ENCODE measurements at places on chromosomes 3 and 15.

DNA sequence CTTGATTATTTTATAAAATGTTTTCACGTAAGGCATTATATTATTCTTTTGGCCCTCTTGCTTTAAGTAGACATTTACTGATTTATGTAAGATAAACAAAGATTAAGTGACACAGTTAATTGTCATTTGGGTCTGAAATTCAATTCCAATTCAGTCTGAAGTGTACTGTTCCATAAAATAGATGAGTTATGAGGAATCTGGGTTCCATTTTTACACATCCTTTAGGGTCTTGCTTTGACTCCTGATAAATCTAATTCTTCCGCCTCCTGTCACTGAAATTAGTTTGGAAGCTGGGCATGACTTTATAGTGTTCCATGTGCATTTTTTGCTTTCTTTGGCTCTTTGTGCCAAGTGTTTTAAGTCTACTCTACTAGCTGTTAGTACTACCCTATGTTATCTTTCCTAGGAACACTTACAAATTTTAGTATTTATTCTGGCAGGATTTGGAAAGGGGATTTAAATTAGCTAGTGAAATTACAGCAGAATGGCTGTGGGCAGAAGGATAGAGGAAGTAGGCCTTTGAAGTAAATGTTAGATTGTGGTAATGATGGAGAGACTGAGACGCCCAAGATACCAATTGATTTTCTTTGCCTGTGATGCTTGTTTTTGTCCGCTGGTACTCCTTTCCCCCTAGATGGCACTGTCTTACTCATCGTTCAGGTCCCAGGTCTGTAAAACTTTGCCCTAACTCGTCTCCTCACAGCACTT, 14.3 kb downstream of the ARL8B start:
- DNase-seq, result peak; percentile 29

DNA sequence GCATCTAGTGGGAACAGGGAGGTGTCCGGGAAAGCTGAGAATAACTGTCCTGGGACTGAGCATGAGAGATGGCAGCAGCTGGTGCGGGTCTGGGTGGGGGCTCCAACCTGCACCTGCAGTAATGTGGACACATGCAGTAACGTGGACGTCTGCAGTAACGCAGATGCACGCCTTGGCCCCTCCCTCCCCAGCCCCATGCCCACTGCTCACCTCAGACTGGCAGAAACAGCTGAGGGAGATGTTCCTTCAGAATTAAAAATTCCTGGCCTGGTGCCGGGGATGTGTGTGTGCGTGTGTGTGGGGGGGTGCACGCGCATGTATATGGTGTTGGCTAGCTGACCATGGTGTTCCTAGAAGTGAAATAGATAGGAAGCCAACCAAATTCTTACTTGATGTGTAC, 86.7 kb upstream of the OXTR start:
- DNase-seq, result no peak

GRCh38 chr15:68051109-68051508, 3.0 kb upstream of the PIAS1 start:
- no peak for DNase-seq

DNA sequence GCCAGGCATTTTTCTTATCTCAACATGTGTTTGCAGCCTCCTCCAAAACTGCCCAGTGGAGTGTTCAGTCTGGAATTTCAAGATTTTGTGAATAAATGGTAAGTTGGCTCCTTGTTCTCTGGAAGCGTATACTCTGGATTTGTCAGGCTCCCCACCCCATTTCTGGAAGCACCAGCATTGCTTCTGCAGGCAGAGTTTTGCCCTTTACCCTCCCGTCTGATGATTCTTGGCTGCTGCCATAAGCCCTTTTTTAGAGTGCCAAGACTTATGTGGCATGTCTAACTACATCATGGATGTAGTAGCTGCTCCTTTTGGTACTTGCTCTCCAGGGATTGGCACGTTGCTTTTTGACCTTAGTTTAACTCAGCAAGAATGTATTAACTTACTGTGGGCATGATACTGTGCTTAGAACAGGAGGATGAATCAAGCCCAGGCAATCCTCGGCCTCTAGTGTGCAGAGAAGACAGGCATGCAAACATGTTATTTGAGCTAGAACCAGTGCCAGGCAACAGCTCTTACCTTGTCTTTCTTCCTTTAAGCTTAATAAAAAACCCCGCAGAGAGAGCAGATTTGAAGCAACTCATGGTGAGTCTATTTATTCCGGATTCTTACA, 8.3 kb downstream of the SNAPC5 start:
- no peak for DNase-seq

GRCh38 chr3:43852066-43852465, 161.3 kb downstream of the ABHD5 start:
- no peak for DNase-seq

DNA sequence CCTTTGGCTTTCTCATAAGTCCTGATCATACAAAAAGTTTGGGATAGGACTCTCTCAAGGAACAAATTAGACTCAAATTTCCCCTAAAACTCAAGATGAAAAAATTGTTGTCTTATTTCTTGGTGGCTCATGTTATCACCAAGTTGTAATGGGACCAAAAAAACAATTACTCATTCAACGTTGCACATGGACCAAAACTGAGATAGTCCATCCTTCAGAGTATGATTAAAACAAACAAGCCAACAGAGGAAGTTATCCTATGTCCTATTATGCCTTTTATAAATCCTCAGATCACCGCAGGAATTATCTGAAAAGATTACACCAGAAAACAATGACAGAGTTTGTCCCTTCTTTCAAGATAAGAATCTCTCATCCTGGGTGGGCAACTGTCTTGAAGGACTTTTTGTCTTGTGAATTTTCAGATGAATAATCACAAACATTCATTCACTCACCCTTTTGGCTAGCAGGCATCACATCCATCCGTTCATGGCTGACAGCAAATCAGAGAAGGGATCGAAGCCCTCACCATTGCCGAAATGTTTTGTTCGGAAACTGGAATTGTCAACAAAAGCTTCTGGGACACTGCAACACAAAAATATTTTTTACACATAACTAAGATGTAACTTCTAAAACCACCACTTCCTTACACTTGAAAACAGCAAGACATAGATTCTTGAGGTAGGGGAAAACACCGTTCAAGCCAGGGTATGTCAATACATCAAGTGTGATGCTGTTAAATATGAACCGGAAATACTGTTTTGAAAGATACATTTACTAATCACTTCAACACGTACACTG, 90.4 kb downstream of the FOXP1 start:
- no peak for DNase-seq

DNA sequence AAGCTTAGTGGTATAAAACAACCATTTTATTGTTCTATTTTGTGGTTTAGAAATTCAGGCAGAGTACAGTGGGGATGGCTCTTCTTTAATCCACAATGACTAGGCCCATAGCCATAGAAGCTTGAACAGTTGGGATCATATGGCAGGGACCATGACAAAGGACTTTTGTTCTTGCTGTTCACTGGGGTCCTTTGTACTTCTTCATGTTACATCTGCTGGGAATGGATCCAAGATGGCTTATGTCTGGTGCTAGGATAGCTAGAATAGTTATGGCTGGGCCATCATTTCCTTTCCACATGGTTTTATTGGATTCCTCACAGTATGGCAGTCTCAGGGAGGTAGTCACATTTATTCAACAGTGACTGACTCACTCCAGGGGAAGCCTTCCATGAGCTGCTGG, 427.9 kb upstream of the AGTR1 start:
- no peak for DNase-seq

DNA sequence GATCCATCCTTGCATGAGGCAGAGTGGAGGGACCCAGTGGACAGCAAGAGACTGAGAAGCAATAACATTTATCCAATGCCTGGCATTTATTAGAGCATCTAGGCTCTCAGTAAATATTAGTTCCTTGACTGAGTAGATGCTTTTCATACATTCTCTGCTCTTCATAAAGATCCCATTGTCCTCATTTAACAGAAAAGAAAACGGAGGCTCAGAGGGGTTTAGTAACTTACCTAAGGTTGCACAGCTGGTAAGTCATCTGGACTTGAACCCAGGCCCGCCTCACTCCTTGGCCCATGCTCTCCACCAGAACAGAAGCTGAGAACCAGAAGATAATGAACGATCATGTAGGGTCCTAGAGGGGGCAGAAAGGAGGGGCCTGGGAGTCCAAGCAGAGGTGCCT, 52.2 kb upstream of the SEC22A start:
- no peak for DNase-seq

DNA sequence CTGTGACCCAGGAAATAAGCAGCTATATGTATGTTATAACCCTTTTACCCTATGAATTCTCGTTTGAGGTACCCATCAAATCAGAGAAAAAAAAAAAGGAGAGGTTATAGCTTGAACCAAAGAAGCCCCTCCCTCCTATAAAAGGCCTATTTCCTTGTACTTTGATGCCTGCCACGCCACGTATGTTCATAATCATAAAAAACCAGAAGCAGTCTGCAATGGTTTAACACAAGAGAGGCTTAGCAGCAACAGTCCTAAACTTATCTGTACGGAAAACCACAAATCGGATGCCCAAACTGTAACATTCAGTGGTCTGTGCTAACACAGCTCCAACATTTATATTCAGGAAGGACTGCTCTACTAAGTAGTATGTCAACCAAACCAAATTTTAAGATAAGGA, 21.2 kb downstream of the CCR8 start:
- DNase-seq, result no peak

GRCh38 chr15:98071786-98072185, 111.3 kb downstream of the ARRDC4 start:
- DNase-seq, result no peak

DNA sequence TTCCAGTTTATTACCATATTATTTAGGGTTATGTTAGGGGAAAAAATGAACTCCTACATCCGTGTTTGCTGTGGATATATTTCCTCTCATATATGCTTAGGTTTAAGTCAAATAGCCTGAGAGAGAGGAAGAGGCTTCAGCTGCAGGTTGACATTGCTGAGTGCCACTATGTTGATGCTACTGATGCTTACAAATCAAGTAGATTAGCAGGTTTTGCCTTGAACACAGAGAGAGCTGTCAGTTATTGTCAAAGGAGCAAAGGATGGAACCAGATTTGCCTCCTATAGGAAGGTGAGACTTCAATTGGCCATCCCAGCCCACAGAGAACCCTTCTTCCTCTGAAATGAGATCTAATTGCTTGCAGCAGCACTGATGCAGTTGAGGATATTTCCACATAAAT, 339.2 kb downstream of the CADM2 start:
- no peak for DNase-seq

GRCh38 chr15:40254452-40254851, 15.6 kb downstream of the PAK6 start:
- no peak for DNase-seq

DNA sequence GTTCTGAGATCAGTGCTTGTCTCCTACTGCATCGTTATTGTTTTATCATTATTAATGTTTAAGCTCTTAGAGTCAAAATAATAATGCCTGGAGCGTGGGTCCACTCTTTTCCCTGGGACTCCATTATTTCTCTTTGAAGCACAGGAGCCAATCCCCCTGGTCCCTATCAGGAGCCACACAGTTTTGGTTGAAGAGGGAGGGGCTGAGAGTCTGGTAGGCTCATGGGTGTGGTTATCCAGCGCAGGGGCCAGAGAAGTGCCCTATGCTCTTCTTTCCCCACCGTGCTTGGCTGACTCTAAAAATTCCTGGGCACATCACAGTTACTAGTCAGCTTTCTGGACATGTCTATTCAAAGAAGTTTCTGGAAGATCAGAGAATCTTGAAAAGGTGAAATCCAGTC, 121.5 kb downstream of the DNAJB8 start:
- DNase-seq, result no peak

DNA sequence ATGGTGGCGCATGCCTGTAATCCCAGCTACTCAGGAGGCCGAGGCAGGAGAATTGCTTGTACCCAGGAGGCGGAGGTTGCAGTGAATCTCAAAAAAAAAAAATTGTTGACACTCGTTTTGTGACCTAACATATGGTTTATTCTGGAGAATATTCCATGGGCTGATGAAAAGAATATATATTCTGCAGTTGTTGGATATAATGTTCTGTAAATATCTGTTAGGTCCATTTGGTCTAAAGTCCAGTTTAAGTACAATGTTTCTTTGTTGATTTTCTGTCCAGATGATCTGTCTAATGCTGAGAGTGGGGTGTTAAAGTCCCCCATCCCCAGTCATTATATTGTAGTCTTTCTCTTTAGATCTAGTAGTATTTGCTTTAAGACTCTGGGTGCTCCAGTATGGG, 15.6 kb downstream of the IL20RB start:
- DNase-seq, result no peak

- no peak for DNase-seq
Measured at GRCh38 chr3:12465151-12465835, 19.0 kb upstream of the TSEN2 start.

DNA sequence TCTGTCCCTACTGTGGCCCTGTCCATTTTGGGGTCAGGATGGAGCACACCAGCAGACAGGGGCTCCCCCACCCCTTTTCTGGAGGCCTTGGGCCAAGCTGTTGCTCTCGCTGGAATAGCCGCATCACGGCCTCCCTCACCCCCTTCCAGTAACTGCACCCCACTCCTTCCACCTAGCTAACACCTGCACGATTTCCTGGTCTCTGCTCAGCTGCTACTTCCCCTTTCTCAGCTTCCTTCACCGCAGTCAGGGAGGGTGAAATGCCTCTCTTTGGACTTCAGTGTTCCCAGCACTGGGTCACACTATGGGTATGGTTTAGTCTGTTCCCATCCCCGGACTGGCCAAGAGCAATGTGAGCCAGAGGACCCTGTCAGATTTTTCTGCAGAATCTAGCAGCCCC, 400.2 kb downstream of the MCTP2 start:
- DNase-seq, result no peak

DNA sequence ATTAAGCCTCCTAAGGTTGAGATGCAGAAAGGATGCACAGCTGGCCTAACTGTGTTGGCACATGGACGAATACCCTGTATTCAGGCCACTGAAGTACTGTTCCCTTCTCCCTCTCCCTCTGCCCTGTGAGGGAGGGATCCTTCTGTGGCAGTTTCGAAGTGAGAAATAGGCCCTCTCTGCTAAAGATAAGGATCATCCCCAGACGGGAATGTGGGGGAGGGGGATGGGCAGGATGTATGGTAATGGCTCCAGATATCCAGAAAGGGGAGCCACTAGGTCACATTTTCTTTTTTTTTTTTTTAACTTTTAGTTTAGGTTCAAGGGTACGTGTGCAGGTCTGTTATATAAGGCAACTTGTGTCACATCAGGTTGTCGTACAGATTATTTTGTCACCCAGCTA, 463.1 kb downstream of the TBL1XR1 start:
- DNase-seq, result no peak

DNA sequence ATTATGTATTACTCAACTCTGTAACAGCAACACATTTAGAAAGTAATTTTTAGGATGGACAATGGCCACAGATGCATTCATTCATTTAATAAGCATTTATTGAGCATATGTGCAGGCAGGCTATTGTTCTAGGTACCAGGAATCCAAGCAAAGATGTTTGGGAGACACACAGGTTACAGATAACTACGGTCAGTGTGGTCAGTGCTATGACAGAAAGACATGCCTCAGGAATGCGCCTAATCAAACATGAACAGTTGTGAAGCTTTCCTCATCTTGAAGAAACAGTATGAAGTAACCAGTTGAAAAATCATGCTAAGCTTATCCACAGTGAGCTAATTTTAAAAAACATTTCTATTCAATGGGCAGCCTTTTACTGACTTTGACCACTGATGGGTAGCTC, 155.4 kb upstream of the CCDC54 start:
- no peak for DNase-seq
